CD8-positive, alpha-beta T cell (primary cell): ENCODE measurements at places on chromosomes 3 and 15.

GRCh38 chr3:105876780-105877327, 8.0 kb upstream of the CBLB start:
- no peak for DNase-seq

- no peak for DNase-seq
Measured at GRCh38 chr3:157618075-157618760, 115.0 kb upstream of the VEPH1 start.

DNA sequence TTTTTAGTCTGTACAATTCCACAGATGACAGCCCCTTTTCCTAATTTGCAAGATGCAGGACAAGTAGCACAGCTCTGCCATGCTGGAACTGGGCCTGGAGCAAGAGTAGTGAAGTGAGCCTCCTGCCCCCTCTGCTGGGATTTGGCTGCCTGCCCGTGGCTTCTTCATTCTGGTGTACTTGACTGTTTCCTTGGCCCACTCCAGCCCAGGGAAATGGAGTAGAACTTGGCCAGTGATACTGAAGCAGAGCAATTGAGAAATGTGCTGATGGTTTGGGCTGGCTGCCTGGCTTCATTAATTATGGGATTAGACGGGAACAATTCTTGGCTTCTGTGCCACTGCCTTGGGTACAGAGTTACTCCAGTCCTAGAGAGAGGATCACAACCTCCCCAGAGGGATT, 2.8 kb downstream of the GPD1L start:
- DNase-seq: no peak

DNA sequence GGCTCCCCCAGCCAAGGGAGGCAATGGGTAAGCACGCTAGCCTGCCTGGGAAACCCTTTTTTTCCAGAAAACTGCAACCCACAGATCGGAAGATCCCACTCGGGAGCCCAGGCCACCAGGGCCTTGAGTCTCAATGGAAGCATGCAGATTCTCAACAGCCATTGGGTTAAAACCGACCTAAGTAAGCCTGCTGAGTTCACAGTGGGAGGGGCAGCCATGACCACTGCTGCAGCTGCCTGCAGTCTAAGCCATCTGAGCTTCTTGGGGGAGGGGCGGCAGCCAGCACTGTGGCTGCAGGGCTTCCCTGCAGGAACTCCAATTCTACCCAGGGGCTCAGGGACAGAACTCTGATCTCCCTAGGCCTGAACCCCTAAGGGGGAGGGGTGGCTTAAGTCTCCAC, 82.0 kb downstream of the DPPA2 start:
- DNase-seq: no peak

DNA sequence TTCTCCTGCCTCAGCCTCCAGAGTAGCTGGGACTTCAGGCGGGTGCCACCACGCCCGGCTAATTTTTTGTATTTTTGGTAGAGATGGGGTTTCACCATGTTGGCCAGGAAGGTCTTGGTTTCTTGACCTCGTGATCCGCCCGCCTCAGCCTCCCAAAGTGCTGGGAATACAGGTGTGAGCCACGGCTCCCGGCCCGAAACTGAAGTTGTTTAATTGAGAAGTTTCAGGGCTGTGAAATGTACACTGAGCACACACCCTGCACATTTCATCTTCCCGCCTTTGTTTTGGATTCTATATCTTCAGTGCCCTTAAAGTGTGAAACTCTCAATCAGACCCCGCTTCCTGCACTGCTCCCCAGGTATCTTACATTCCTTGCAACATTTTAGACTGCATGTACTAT, 149.1 kb downstream of the FNDC3B start:
- DNase-seq: no peak

DNA sequence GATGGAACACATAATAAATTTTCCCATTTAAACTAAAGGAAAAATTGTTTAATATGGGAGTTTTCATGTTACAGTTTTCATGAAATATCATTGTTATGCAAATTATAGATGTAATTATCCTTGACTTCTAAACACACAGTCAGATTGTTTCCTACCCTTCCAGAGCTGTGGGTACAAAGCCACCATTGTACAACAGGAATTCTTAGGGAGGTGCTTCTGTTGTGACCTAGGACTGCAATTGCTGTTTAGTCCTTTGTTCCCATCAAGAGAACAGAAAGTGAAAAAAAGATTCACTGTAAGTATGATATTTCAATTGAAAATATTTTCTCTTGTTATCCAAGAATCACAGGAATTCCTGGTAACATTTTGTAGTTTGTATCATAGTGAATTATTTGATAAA, 455.3 kb upstream of the NAALADL2 start:
- DNase-seq: no peak

- no peak for DNase-seq
Measured at GRCh38 chr3:124791639-124792151, 61.4 kb downstream of the UMPS start.

GRCh38 chr3:66450390-66451022, 50.3 kb downstream of the LRIG1 start:
- DNase-seq: no peak

DNA sequence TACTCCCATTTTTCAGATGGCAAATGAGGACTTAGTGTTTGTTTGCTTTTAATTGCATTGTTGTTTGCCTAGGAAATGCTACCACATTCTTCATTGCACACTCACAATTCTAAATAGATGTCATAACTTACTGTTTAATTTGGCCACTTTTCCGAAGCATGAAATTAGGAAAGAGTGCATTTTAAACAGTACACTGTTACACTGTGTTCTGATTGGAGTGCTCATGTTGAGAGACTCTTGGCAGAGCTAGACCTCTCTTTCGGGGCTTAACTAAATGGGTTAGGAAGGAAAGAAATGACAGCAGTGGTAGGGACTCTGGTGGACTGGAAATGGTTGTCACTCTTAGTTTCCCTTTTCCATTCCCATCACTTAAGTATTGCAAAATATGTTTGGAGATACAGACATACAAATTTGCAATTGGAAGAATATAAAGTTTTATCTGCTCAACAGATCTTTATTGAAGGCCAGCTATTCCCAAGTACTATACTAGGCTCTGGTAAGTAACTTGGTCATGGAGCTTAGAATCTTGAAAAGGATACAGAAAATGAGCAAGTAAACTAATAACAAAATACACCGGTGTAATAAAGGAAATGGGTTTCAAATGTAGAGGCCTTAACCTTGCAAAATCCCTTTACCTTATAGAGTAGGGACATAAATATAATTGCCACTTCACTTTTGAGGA, 90.2 kb downstream of the DCUN1D1 start:
- DNase-seq: no peak

DNA sequence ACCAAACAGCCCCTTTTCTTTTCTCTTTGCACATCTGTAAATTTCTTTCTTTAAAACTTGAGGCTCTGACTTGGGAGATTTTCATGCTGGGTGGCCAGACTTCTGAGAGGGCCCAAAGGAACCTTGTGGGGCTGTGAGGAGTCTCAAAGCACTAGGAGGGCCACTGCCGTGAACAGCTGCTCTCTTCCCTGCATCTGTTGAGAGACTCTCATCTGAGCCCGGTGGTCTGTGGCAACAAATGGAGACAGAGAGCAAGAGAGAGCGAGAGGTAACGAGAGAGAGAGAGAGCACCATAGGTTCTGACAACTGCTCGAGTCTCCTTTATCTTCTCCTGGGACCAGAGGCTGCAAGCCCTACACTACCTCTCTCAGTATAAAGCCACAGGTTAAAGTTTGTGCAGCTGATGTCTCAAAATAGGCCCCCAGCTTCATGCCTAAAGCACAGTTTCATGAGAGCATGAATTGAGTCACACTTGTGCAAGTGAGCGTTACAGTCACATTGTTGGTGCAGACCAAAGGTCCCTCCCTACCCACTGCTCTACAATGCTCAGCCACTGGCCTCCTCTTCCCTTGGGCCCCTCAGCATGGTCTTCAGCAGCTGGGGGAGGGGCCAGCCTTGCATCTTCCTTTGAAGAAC, 60.7 kb downstream of the ZNF621 start:
- DNase-seq: no peak

DNA sequence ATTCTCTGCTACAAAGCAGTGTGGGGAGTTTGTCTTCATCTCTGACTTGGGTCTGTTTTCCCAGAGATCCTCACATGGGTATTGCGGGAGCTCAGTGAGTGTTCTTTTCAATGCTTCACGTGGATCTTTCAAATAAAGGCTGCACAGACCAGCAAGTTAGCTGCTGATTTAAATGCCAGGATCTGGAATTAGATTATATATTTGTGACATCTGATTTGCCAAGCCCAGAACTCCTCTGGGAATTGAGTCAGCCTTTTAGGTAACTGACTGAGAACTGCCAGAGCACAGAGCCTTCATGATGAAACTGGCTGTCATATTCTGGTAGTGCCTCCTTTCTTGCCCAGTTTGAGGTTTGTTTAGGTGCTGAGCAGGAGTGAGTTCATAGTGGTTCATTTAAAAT, 14.7 kb downstream of the EDEM1 start:
- DNase-seq: no peak

GRCh38 chr3:148532326-148532725, 165.4 kb upstream of the AGTR1 start:
- DNase-seq: no peak

- DNase-seq: no peak
Measured at GRCh38 chr3:172098698-172099494, 59.5 kb downstream of the FNDC3B start.

DNA sequence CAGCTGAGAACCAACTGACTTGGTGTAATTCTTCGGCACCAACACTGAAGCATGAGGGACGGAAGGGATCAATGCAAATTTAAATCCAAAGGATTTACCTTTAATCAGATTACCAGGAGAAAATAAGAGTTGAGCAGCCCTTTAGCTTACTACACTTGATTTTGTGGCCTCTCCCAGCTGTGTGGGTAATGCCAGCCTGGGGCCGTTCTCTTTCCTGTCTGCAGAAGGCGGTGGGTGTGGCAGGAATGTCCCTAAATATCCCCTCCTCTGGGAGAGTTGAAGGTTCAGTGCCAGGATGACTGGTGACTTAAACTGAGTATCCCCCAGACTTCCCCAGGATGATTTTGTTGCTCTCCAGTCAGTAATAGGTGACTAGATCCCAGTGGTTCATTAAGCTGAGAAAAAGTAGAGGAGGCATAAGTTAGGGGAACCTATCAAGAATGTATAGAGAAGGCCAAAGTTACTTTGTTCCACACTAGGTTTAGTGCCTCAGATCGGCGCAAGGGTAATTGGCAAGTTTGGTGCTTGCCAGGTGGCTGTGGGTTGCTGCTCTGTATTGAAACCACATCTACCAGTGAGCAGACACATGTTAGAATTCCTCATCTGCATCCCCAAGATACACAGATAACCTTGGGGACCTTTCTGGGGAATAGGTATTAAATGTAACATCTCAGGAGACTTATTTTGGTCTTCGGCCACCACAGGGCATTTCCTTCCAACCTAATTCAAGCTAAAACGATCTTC, 23.1 kb downstream of the MAPKBP1 start:
- DNase-seq: no peak

DNA sequence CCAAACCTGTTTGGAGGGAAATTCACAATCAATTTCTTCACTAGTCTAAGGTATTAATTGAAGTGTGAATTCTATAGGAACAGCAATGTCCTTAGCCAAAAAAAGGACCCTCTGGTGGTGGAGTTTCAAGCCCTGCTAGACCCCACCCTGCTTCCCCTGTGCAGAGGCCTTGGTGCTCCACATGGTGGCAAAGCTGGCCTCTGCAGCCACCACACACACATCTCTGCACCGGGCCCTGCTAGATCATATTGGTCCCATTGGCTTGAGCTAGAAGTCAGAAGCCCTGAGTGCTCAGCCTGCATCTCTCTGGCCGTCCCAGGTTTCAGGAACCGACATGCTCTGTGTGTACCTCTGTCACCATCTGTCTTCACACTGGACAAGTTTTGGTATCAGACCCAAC, 220.9 kb upstream of the TRIM42 start:
- no peak for DNase-seq

DNA sequence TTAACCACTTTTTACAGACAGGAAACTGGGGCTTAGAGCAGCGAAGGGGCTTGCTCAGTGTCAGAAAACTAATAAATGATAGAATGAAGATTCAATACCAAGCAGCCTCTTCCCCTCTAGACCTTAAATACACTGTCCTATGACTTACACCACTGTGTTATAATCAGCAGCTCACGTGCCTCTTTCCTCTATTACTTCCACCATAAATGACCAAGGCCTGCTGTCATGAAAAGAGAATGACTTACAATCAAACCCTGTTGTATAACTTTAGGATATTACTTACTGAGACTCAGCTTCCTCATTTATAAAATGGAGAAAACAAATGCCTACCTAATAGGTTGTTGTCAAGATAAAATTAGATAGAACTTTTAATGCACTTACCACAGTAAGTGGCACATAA, 11.6 kb downstream of the FMN1 start:
- no peak for DNase-seq

GRCh38 chr15:62545467-62546227, 380.6 kb upstream of the C2CD4B start:
- DNase-seq: no peak

GRCh38 chr3:19183584-19183983, 35.3 kb downstream of the KCNH8 start:
- DNase-seq: no peak
